ENCODE measurements at places on chromosomes 13 and 19.

GRCh38 chr13:54387625-54388024, 1359.0 kb downstream of the OLFM4 start:
- no peak for DNase-seq

DNA sequence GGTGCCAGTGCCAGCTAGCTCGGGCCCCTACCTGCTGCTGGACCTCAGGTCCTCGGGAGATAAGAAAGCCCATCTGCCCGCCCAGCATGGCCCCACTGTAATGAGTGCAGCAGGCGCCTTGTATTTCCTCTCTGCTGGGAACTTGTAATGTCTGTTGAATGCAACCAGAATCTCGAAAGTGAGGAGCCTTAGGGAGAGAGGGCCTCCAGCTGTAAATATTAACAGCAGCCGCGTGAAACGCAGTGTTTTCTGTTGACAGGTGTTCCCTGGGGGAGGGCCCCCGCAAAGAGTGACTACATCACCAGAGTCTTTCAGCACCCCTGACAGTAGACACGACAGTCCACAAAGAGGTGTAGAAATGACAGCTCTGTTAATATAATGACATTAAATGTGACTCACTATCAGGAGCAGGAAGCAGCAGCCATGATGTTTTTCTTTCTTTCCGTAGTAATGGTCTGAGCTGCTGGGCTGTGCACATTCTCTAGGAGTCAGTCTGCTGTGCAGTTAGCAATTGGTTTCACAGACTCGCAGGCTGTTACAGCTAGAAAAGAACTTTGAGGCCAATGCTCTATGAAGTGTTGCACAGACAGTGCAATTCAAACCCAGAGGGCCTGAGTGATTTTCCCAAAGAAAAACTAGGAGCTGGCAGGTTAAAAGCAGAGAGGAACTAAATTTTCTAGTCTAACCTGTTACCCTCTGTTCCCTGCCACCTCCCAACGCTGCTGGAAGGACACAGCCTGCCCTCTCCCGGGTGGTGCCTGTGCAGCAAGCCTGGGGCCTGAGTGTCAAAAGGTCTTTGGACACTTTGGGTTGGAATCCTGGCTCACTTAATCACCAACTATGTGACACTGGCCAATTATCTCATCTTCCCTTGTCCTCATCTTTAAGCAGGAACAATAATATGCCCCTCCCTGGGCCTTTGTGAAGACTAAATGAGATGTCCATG, 58.6 kb upstream of the WASF3 start:
- DNase-seq: no peak

DNA sequence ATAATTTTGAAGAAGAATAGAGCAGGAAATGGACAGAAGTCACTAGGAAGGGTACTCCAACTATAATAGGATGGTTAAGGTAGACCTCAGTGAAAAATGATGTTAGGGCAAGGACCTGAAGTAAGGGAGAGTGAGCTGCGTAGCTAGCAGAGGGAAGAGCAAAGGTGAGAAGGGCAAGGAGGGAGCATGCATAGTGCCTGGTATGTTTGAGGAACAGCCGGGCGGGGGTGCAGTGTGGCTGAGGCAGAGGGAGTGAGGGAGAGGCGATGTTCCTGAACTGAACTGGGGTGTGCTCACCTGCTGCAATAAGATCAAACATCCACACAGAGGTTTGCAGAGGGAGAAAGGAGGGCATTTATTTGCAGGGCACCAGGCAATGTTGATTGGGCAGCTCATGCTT, 110.4 kb downstream of the DNAJC15 start:
- DNase-seq: no peak

DNA sequence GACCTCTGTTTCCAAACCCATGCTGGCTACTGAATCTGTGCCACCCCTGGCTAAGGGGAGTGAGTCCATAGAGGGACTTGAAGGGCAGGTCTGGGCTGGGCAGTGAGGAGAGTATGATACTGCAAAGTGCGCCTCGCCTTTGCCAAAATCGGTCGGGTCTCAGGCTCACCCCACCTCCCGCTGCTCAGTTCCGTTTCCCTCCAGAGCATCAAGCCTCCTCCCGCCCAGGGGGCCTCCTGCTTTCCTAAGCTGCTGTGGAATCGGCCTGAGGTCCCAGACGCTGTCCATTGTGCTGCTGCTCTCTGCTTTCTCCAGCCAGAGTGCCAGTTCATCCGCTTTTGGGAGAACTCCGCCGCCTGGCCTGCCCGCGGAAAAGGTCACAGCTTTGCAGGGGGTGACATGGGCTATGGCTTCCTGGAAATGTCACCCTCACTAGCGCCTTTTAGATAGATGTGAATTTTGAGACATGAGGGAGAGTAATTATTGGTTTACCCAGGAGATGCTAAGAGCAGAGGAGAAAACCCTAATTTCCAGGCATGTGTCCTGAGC, 1418.4 kb downstream of the UQCRFS1 start:
- DNase-seq: peak; percentile 15

DNA sequence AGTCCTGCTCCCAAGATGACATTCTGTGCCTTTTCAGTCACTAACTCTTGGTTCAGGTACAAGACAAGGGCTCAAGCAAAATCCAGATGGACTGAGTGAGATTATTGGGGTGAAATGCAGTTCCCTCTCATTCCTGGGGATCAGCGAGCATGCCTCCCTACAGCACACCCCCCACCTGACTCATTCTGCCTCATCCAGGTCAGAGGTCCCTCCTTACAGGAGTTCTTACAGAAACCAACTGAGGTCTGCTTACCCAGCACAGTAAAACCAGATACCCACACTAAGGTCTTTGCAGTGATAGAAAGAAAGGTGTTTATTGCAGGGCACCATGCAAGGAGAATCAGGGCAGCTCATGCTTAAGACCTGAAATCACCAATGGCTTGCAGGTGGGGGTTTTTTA, 21.6 kb upstream of the MRI1 start:
- DNase-seq: no peak

DNA sequence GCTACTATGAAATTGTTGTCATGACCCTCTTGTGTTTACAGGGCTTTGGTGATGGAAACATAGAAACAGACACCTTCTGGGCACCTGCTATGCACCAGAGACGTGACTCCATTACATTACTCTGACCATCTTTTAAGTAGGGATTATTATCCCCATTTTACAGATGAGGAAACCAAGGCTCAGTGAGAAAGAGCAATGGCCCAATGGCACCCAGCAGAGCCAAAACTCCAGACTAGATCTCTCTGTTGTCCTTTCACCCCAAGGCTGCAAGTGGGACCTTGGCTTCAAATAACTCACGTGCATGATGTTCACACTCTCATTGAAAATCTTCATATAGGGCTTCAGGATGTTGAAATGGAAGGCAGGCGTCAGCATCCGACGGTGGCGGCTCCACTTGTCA, 5.9 kb downstream of the CYP4F2 start:
- DNase-seq: no peak

GRCh38 chr19:16001481-16002312, 52.9 kb downstream of the OR10H4 start:
- DNase-seq: peak; percentile 46

DNA sequence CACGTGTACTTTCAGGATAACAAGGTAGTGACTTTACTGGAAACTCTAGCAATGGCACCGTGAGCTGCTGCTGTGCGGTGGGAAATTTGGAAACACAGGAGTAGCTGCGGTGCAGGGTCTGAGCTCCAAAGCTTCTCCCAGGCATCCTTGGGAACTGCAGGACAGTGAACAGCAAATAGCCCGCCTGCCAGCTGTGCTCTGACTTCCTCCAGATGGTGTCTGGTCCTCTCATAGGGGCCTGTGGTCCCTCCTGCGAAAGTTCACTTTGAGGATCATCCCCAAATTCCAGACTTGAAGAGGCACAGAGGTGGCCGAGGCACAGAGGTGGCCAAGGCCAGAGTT, 287.3 kb upstream of the MAB21L1 start:
- DNase-seq: no peak

DNA sequence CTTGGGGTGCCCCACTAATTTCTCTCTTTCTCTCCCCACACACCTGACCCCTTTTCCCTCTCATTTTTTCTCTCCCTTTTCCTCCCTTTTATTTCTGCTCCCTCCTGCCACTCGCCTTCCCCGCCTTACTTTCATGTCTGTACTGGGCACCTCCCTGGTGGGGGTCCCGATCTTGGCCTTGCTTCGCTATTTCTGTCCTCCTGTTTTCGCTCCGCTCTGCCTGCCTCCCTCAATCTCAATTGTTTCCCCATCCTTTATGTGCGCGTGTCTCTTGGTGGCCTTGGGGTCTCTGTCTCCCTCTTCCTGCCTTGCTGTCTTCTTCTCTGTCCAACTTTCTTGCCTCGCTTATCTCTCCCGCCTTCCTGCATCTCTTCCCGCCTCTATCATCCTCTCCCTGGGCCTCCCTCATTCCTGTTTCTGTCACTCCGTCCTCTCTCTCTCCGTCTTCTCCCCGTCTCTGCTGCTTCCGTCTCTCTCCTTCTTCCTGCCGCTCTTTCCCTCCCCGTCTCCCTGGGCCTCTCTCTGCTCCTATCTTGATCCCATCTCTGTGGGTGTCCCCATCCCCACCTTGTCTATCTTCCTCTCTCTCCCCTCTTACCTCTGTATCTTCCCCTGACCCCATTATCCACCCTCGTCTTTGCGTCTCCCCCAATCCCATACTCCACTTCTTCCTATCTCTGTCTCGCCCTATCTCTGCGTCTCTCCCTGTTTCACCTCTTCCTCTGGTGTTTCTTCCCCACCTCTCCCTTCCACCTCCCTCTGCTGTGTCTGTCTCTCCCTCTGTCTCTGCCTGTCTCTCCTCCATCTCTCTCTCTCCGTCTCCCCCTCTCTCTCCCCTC, 4.0 kb downstream of the GRIN2D start:
- no peak for DNase-seq

DNA sequence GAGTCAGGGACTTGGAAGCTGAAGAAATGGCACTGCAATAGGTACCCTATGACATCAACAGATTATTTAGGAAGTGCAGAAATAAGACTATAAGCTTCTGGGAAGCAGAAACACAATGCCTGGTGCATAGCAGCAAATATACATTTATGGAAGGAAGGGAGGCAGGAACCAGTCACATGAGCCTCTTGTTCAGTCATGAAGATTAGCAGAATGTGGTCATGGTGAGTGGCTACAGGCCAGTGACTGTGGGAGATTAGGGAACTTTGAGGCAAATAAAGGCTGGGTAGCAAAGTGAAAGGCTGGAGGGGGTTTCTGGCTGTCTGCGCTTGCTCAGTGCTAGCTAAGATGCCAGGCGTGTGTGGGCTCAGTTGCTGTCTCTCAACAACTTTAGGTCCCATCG, 96.3 kb downstream of the EPSTI1 start:
- no peak for DNase-seq

GRCh38 chr13:105509981-105510762, 1025.3 kb downstream of the EFNB2 start:
- no peak for DNase-seq

DNA sequence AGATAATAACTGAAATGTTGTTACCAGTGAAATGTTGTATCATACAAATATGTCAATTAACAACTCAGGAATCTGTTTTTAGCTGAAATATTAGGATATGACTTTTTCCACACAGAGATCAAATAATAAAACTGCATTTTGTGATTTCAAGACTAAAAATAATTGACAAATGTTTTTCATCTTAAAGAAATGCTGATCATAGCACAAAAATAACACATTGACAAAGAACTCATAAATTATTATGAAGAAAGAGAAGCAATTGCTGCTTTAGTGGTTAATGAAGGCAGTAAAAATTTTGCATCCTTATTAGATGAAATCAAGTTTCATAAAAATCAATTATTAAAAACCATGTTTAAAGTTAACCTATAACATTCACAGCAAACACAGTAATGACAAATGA, 1417.3 kb downstream of the OLFM4 start:
- DNase-seq: no peak
